ENCODE measurements at places on chromosomes 7 and 10.
A peak's percentile ranks its signal among the peaks of the same experiment; 100 is the strongest.

- no peak for DNase-seq
These were observed 15.1 kb upstream of the AKR1B10 start for GRCh38 chr7:134512271-134512670.

GRCh38 chr10:12925845-12926244 is 75.7 kb downstream of the CCDC3 start:
- DNase-seq = no peak

- DNase-seq = peak; percentile 49
These were observed 130.1 kb downstream of the RGS10 start for GRCh38 chr10:119412244-119413092.

DNA sequence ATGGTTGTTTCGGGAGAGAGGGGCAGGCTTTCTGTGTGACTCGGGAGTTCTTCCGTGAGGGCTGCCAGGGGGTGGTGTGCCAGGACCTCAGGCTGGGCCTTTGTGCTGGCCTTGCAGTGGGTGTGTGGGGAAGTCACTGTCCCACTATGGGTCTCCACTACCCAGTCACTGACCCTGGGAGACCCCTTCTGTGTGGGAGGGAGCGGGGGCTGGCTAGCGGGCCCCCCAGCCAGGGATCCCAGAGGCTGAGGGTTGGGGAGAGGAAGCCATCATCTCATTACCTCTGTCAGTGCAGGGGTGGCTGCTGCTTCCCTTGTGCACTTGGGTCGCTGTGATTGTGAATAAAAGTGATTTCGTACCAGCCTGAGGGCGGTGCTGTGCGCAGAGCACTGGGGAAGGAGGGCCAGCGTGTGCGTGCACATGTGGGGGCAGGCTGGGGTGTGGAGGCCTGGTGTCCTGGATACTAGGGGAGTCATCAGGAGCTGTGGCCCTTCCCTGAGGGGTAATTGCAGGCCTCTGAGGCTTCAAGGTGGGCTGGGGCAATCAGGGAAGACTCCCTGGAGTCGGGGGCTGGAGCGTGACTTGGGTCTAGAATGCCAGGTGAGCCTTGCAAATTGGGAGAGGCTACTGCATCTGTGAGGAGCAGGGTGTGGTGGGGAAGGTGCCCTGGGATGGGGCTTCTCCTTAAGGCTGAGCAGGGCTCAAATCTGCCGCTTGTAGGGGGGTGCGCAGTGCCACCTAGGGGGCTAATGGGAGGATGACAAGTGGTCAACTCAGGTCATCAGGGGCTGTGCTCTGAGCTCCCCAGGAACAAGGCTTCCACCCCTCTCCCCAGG is 98.9 kb downstream of the NEURL1 start:
- DNase-seq = no peak

DNA sequence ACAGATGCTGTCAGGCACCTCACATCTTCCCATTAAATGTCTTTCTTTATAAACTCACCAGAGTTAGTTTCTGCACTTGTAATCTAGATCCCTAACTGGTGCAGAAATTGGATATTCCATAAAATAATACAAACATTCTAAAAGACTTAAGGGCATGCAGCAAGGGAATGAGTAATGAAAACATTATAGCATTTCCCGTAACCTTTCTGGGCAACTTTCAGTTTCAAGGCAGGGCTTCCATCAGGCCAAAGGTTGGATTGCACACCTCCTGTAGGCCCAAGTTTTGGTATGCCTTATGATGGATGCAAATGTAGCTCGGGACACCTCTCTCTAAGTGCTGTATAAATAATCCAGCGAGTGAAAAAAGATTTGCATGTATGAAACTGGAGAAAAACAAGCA is 129.9 kb upstream of the LYZL2 start:
- DNase-seq = no peak

GRCh38 chr10:59934701-59935100 is 28.3 kb upstream of the CCDC6 start:
- DNase-seq = no peak

- DNase-seq = no peak
These were observed 66.5 kb upstream of the INPP5A start for GRCh38 chr10:132471125-132471451.

- no peak for DNase-seq
These were observed 229.7 kb upstream of the ZNF32 start for GRCh38 chr10:43878386-43878785.

DNA sequence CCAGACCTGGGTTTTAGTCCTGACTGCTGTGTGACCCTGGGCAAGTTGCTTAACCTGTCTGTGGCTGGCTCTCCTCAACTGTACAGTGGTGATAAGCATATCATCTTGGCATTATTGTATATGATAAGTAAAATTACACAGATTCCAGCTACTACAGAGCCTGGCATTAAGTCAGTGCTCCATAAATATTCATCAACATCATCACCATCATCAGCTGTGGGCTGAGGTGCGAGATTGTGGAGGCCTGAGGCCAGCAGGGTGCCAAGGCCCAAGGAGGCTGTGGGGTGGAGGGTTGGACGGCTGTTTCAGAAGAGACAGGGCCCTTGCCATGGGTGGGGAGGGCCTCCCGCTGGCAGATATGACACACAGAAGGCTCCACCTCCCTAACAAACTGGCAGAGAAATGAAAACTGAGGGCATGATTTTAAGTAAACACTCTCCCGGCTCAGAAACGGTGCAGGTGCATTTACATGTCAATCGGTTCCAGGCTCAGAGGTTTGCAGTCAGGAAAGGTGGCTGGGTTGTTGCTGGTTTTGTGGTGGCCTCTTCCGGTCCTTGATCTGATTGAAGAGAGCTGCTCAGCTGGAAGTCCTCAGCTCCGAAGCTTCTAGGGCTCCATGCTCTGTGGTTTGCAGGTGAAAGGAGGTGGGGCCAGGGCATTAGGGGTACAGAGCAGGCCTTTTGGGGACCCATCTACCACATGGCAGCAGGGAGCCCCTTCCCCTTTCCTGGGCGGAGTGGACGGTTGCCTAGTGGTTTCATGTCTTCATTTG is 10.2 kb downstream of the CRYGN start:
- no peak for DNase-seq

GRCh38 chr10:62594093-62594520 is 210.4 kb upstream of the ADO start:
- DNase-seq = peak; percentile 46

- peak; percentile 44 for DNase-seq
These were observed 534 bp upstream of the ACBD5 start for GRCh38 chr10:27241010-27241651.

- DNase-seq = no peak
These were observed 2.6 kb upstream of the MGAM2 start for GRCh38 chr7:142108728-142109505.

DNA sequence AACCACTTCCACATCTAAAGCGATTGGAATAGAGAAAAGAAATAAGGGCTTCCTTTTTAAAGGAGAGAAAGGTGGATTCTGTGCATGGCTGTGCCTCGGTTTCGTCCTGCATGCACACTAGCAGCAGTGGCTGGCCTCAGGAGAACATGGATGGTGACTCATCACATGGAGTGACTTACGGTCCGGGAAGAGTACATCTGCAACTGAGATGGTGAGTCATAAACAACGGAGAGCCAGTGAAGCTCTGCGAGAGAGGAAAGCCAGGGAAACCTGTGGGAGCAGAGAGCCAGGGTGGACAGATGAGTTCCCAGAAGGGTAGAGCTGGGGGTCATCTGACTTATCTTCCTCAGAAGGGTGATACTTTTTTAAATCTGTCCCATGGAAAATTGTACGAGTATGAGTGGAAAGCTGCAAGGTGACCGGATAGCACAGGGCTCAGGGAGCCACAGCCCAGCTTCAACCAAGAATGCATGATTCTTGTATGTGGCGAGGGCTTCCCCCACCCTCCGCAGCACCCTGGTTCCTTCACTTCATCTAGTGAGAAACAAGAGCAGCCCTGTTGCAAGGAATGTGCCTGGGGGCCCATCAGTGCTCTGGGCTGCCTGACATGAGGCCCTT is 259.1 kb downstream of the KLF6 start:
- DNase-seq = no peak

- no peak for DNase-seq
These were observed 38.3 kb downstream of the TOMM7 start for GRCh38 chr7:22784346-22784745.
